ENCODE measurements at places on chromosomes 7 and 10.

DNA sequence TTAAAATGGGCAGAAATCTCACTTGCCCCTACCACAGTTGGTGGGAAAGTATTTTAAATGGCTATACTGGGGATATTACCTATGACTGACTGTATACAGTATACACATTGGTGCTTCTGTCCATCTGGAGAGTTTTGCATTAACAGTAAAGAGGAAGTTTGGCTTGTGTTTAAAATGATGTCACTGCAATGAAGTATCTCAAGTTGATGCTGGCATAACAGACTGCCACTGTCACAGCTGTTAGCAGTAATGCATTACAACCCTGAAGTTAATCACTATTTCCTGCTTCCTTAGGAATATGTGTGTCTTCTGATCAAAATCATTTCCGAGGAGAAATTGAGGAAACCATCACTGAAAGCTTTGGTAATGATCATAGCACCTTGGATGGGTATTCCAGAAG lies 1.9 kb downstream of the DKK1 start:
- DNase-seq: peak; percentile 1

GRCh38 chr7:94738071-94738470 lies 82.1 kb upstream of the SGCE start:
- no peak for DNase-seq

DNA sequence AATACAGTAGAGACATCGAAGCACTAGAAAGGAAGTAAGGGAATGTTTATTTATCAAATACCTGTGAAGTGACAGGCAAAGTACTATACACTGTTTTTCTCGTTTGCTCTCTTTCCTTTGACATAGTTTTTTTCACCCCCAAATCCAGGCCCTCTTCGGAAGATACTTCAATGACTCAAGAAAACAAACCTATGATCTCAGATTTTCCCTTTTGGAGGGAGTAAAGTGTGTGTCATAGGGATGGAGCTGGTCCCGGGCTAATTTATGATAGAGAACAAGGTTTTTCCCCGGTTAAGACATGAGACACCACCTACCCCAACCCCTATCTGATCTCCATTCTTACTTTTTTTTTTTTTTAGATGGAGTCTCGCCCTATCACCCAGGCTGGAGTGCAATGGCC lies 61.7 kb downstream of the MAP3K8 start:
- no peak for DNase-seq

GRCh38 chr7:155208681-155209477 lies 88.8 kb upstream of the INSIG1 start:
- DNase-seq: no peak

DNA sequence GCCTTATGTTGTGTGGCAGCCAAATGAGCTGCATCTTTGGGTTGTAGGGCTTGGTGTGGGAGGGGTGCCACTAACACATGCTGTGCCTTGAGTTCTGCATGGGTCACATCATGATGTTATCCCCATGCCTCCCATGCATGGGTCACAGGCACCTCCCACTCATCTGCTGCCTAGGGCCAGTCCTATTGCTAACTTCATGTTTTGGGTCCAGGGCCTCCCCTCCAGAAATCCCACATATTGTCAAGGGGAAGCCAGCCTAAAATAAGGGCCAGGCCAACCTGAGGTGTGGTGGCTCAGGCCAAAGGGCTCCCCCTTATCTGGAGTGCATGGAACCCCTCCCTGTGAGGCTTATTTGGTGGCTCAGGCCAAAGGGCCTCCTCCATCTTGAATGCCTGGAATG lies 299.0 kb downstream of the RPS24 start:
- no peak for DNase-seq

GRCh38 chr7:158291998-158292397 lies 295.6 kb downstream of the PTPRN2 start:
- DNase-seq: no peak

GRCh38 chr10:74927701-74928100 lies 101.3 kb downstream of the KAT6B start:
- DNase-seq: no peak

DNA sequence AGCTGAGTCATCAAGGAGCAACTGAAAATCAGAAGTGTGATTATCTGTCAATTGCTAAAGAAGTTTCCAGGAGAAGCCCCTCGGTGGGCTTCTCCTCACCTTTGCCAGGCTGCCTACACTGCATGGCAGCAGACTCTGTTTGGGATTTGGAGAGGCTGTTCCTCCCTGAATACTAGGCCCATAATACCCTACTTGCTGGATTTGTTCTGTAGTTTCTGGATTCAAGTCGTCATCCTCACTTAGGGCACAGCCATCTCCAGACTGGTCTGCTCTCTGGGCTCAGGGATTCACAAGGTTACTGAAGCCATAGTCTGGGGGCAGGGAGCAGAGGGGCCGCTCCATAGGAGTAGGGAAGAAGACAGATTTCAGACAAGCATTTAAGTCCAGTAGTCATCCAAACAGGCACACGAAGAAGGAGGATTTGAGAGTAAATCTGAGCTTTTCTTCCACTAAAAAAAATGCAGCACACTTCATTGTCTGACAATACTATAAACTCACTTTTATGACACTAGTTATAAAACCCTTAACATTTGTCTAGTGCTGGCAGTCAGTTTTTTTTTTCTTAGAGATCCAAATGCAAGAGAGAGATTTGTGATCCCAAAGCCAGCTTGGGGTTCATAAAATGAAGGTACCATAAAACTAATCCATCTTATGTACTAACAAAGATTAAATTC lies 723.3 kb downstream of the GRID1 start:
- DNase-seq: no peak

GRCh38 chr10:78414380-78414779 lies 380.7 kb downstream of the RPS24 start:
- DNase-seq: no peak

- no peak for DNase-seq
Measured at GRCh38 chr10:79383974-79384606, 36.8 kb downstream of the PPIF start.

GRCh38 chr7:95594185-95594584 lies 2.1 kb downstream of the PDK4 start:
- DNase-seq: no peak

DNA sequence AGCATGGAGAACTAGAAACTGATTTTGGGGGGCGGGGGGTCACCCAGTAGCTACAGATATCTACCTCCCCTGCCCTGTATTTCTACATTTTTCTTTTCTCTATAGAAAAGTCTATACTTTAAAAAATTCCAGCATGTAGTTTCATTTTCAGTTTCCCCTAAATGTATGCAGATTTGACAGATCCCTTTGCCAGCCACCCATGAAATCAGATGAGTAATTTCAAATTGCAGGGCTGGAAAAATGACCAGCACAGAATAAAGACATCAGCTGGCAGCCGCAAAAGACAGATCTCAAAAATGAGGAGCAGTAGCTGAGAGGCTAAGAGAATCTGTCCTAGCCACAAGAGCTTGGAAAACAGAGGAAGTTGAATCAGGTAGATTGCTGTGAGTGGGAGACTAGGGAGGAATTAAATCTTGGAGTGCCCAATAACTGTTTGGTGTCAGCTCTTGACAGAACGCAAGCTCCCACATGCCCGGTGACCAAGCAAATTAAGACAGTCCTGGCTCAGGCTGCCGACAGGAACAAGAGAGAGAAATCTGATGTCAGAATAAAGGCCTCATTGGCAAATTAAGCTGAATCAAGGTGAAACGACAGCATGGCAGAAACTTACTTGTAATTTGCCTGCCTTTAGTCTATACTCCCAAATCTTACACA lies 24.5 kb downstream of the ADRB1 start:
- peak; percentile 21 for DNase-seq

- no peak for DNase-seq
Measured at GRCh38 chr7:16619979-16620408, 25.6 kb downstream of the ANKMY2 start.

DNA sequence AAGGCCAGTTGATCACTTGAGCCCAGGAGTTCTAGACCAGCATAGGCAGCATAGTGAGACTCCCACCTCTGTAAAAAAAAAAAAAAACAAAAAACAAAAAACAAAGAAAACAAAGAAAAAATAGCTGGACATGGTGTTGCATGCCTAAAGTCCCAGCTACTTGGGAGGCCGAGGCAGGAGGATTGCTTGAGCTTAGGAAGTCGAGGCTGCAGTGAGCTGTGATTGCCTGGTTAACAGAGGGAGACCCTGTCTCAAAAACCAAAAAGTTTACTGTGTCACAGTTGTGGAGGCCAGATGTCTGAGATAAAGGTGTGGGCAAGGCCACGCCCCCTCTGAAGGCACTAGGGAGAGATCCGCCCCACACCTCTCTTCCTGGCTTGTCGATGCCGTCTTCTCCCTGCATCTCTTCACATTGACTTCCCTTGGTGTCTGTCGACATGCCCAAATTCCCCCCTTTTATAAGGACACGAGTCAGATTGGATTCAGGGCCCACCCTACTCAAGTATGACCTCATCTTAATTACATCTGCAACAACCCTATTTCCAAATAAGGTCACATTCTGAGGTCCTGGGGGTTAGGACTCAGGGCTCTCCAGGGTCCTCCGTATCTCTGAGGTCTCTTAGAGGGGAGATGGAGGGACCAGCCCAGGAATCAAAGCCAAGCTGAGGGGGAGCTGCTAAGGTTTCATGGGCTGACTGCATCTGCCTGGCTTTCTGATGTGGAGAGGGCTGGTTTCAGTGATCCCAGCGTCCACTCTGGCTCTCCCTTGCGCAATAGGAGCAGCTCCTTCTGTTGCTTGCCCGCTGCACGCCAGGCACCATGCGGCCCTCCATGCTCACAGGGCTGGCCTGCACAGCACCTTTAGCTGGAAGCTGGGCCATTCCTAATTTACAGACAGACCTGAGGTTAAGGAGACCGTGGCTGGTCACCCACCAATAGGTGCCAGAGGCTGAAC lies 23.1 kb downstream of the AGAP3 start:
- DNase-seq: peak; percentile 24

DNA sequence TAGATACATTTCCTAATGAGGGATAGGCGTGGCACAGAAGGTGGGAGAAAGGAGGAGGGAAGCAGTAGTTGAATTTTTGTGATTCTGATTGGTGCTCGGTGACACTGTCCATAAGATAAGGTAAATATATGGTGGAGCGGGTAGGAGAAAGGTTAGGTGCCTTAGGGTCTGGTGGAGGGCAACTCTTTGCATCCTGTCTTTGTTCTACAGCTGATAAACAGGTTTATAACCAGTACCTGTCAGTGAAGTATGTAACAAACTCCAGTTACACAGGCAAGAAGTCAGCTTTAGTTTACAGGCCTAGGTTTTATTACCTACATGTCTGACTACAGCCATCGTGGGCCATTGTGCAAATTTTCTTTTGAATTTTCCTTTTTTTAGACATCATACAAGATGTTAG lies 10.9 kb upstream of the FAM180A start:
- DNase-seq: no peak

GRCh38 chr10:21020545-21020944 lies 123.4 kb upstream of the NEBL start:
- no peak for DNase-seq

DNA sequence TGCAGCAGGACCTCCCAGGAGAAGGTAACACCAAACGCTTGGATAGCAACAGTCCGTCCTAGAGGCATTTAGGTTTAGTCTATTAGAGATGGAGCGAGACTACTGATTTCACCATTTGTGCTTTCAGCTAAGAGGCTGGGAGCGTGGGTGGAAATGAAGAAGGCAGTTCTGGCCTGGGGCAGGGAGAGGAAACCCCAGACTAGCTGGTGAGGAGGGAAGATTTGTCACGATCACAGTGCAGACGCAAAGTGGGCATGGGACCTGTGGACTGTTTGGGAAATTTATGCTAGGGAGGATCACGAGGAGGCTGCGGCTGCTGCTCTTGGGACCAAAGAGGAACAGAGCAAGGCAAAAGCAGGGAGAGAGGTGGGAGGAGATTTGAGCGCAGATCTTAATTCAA lies 130.4 kb upstream of the AOAH start:
- DNase-seq: no peak

DNA sequence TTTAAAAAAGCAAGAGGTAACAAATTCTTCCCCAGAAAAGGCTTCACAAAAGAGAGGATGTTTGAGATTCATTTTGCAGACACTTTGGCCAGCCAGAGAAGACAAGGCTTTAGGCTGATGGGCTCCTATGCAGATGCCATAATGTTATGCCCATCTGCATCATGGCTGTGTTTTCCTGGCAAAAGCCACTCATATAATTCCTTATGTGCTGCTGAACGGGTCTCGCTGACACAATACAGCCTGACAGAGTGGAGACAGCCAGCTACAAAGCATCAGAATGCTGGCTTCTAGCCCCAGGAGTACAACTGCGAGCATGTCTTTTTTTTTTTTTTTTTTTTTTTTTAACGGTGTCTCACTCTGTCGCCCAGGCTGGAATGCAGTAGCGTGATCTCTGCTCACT lies 1157.4 kb upstream of the AUTS2 start:
- DNase-seq: no peak

- no peak for DNase-seq
Measured at GRCh38 chr10:22252801-22253579, 35.2 kb upstream of the EBLN1 start.

DNA sequence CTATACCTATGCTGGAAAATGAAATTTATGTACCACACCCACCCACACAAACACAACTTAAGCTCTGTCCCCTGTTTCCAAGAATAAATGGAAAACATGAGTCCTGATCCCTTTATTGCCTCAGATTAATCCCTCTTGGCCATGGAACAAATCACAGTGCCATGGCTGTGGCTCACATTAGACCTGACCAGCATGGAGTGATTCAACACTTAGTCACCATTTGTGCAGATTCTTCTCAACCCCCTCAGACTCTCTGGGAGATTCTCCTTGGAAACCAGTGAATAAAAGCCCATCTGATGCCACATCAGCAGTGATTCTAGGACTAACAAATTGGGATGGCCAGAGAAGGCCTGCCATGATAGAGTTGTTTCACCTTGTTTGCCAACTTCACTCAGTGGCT lies 204.4 kb upstream of the TMEM72 start:
- DNase-seq: no peak

DNA sequence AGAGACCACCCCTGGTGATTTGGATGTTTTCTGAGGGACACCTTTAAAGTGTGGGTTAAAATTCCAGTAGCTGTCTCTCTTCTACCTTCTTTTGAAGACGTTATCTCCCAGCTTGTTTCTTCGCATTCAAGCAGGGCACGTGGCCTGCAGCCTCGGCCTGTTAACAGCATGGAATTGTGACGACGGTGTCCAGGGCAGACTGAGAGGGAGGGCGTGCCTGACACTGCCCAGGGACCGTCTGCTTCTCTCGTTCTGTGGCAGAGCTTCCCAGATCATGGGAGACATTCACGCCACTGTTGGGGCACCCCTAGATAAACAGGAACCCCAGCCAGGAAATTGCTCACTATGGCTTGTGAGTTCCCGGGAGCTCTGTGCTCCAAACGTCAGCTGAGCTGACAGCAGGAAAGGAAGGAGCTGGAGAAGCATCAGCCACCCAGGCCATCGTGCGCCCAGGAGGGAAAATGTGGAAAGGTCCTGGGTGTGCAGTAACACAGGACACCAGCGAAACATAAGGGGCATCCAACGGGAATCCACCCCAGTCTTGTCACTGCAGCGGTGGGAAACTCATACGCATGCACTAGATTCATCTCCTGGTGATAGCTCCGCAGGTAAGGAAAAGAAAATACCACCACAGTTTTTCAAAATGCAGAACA lies 41.1 kb upstream of the RBM33 start:
- DNase-seq: no peak

GRCh38 chr7:151744656-151745638 lies 132.0 kb downstream of the PRKAG2 start:
- peak; percentile 70 for DNase-seq
